Thyroid gland (tissue), 4 donors: ENCODE measurements at places on chromosomes 3 and 15.

DNA sequence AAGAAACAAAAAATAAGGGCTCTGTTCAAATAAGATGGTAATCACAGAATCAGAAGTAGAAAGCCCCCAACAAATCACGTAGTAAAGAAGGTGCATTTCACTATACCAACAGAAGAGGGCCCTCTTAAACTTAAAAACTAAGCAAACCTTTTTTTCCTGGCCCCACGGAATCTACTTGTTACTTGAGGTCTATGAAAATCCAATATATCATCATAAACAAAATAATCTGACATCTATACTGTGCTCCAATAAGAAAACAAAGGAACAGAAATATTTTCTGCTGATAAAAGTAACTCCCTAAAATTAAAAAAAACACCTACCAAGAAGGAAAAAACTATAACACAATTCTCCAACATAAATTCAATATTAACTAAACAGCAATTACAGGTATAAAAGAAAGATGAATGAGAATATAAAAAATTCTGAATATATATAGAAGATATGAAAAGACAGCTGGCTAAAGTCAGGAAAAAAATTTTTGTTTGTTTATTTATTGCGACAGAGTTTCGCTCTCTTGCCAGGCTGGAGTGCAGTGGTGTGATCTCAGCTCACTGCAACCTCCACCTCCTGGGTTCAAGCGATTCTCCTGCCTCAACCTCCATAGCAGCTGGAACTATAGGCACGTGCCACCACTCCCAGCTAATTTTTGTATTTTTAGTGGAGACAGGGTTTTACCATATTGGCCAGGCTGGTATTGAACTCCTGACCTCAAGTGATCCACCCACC, 81.8 kb downstream of the CLASP2 start:
- no peak for DNase-seq

- no peak for DNase-seq
Measured at GRCh38 chr3:119237299-119237698, 3.4 kb downstream of the B4GALT4 start.

DNA sequence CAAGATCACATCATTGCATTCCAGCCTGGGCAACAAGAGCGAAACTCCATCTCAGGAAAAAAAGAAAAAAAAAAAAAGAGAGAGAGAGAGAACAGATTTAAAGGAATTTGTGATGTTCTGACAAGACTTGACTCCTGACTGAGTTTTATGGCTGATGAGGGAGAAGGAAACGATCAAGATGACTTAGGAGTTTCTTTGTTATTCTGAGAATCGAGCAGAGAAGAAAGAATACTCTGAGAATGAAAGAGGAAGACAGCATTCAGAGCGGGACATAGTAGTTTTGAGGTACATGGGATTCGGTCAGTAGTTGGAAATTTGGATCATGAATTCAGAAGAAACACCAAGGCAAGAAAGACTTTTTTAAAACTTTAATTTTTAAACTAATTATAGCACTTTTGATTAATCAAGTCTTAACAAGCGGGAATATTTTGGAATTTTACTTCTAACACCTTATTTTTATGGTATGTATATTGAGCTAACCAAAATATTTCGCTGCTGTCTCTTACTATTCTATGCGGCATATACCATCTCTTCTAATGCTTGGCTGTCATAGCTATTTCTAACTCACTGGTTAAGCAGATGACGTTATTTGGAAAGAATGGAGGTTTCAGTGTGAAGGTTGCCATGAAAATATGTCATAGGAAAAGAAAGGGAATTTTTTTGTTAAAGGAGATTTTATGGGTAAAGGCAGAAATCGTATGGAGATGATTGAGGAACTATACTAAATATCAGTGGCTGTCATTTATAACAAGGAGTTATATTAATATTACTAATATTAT, 644.1 kb downstream of the RBMS3 start:
- DNase-seq: no peak

- no peak for DNase-seq
Measured at GRCh38 chr3:174218016-174218415, 641.1 kb upstream of the NAALADL2 start.

- DNase-seq: peak; percentile 98
Measured at GRCh38 chr3:39180546-39181346, 11.6 kb downstream of the XIRP1 start.

GRCh38 chr3:46466273-46466672, 1.6 kb upstream of the LTF start:
- DNase-seq: peak; percentile 88

- no peak for DNase-seq
Measured at GRCh38 chr3:31688984-31689383, 156.3 kb downstream of the STT3B start.

DNA sequence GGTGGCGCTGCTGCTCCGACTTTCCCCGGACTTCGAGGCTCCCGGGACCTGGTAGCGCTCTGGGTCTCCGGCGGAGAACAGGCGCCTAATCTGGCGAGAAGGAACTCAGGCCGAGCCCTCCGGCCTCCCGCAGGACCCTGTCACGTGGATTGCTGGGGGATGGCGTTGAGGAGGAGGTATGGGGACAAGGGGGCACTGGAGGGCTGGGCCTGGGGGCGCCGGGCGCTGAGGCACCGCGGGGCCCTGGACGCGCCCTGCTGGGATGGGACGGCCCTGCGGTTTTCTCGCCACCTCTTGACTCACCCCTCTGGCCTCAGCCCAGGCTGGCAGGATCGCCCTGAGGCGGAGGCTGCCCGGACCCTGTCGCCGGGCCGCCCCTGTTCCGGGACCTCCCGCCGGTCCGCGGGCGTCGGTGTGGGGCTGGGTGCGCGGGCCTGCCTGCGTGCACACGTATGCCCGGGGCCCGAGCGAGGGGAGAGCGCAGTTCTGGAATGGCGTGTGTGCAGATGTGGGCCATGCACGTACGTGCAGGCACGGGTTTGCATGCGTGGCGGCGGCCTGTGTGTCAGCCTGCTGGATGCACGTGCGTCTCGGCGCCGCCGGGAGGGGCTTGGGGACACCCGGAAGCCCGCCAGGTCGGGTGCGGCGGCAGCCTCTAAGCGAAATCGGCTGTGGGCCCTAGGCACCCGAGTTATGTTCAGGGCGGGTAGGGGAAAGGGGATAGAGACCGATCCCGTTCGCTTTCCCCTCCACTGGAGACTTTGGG, 752 bp downstream of the C15orf39 start:
- peak; percentile 86 for DNase-seq

DNA sequence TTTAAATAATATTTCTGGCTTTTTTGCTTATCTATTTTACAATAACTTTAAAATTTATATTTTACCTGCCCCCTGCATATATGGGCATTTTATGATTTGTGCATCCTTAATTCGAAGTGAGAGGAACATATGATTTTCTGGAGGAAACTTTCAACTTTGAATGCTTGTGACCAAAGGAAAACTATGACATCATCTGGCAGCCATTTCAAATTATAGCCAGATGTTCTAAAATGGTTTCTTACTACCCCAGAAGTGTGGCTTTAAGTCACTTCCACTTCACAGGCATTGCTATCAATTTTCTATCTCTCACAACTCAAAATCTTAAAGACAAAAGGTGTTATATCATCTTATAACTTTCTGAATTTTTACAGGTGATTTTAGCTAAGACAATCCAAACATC, 508.8 kb downstream of the RBMS3 start:
- no peak for DNase-seq

DNA sequence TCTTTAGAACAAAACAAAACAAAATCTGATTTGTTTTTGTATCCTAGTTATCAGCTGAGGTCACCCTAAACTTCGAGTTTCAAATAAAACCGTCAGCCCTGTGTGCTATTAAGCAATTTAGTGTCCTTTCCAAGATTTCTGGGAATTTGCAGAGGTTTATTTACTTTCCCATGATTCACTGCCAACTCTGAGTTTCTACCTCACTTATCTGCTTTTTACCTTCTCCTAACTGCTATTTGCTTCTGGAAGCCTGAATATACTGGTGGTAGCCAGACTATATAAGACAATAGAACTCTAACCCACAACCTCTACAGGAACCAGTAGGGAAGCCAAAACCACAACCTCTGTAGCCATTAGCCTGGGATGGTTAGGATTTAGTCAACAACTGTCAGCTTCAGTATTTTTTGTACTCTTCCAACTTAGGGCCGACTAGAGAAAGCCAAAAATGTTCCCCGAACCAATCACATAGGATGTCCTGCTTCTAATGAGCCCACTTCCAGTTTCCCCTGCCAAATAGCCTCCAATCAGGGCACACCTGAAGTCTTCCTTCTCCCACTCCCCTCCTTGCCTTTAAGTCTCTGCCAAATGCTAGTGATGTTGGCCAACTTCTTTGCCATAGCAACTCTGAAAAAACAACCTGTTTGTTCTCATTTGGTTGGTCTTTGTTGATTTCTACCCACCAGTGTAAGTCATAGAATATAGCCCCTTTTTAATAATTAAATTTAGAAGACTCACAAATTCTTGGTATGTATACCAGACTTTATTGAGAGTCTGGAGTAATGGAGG, 273.1 kb downstream of the ULK4 start:
- DNase-seq: no peak

DNA sequence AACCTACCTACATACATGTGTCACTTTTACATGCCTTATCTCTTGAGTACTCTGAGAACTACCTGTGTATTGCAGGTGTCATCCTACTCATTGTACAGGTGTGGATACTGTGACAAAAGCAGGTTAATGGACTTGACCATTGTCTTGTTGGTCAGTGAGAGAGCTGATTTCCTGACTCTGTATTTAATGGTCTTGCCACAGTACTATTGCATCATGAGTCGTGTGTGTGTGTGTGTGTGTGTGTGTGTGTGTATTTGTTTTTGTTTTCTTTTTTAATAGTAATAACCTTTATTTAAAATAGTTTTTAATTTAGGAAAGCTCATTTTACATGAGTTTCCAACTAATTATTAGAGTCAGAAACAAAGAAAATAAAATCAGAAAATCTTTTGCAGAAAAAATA, 7.7 kb downstream of the SELENOT start:
- no peak for DNase-seq

- no peak for DNase-seq
Measured at GRCh38 chr15:52661909-52662308, 17.3 kb downstream of the ATOSA start.

DNA sequence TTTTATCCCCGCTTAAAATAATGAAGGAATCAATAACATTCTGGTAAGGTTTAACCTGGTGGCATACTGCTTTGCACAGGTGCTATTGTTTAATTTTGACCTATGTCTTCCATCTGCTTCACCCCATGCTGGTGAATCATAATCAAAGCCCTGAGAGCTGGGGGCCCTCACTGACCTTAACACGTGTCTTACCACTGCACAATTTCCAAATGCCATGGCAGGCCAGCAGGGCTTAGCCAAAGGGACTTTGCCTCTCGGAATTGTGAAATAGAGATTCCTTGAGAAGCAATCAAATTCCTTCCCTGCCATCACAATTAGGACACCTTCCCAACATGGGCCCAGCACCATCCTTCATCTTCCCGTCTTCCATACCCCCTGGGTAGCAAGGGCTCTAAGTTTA, 242.6 kb upstream of the THBS1 start:
- DNase-seq: no peak

DNA sequence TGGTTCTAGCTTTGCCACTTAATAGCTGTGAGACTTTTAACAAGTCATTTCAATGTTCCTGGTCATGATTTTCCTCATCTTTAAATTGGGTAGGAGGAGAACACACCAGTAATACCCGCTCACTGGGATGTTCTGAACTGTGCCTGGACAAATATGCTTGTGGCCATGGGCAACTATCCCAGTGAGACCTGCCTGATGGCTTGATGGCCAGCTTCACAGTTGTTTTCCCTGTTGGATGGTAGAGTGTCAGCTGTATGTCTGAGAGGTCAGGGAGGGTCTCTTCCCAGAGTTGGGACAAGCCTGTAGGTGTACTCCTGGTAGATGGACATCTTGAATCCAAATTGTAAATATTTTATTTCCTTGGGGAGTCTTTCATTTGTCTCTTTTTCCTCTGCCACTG, 92.5 kb upstream of the PFN2 start:
- DNase-seq: no peak

- DNase-seq: no peak
Measured at GRCh38 chr3:130636480-130637234, 110.0 kb downstream of the PIK3R4 start.

GRCh38 chr3:136817448-136817847, 1.5 kb upstream of the SLC35G2 start:
- DNase-seq: peak; percentile 55

DNA sequence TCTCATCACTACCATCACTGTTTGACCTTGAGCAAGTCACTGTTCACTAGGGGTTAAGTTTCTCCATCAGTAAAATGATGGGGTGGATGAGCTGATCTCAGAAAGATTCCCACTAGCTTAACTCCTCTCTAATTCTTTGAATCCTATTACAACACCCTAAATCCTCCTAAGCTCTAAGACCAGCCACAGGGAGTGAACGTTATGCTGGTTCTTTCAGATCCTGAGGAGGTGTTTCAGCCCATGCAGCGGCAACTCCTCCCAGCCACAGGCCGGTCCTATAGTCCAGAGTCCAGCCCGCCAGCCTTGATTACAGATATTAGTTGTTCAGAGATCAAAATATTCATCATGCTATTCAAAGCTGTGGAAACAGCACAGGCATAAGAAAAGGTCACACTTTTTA, 15.1 kb downstream of the MB21D2 start:
- DNase-seq: no peak

DNA sequence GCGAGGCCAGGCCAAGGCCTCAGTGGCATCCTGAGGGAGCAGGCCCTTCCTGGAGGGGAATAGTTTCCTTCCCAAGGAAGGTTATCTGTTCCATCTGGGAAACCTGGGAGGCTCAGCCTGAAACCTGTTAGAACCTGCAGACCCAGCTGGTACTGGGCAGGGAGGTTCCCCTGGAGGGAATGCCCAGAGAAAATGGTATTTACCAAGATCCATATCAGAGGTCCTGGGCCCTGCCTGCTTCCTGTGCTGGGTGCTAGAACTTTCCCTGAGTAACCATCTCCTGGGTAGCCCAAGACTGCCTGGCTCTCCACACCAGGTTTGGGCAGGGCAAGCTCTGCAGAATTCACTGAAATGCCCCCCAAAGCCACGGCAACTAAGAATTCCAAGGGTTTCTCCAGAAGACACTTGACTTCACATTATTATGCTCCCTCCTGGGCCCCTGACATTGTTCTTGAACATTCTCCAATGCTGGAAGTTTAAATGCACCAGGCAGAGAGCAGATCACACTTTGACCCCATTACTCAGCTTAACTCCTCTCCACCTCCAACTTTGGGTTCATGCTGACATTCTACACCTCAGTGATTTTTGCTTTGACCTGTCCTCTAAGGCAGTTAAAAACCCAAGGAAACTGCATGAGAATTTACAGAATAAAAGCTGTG, 2.0 kb downstream of the CA12 start:
- no peak for DNase-seq

- DNase-seq: no peak
Measured at GRCh38 chr3:172309741-172310427, 138.4 kb downstream of the GHSR start.
